DMS79 treated with DMSO at 0.1 percent for 48 hours (cell line): ENCODE measurements at places on chromosomes 2 and 18.

DNA sequence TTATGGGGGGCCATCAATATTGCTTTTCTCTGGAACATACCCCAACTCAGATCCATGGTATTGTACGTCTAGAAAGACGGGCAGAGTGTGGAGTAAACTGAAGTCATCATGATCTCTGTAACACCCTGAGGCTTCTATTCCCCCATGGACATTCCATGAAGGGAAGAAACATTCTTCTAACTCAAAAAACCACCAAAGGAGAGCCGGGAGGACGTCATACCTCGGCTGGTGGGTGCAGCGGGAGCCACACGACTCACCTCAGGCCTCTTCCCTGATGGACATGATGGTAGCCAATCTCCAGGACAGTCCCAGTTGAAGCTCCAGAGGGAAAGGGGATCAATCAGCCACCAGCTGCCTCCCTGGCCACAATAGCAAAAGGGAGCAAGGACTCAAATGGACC lies 127.3 kb downstream of the MREG start:
- no peak for DNase-seq

DNA sequence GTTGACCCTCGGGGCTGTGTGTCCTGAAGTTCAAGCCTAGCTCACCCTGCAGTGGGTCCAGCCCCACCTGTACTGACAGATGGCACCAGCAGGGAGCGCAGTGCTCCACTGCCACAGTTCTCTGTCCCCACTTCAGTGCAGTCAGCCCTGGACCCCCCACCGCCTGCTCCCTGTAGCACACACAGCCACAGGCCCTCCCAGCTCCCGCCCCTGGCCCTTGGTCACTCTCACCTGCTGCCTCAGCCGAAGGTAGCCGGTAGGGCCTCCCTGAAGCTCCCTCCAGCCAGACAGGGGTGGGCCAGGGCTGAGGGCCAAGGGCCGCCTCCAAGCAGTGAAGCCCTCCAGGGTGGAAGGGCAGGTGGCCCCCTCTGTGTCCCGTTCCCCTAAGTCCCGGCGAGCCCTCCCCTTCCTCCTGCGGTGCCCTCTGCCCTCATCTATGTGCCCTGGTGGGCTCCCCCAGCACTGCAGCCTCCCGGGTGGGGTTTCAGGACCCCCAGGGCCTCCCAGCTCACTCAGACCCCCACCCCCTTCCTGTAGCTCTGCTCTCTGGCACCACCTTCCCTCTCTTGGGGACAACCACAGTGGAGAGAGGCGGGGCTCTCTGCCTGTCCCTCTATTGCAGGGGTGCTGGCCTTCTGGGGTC lies 10.8 kb upstream of the ALPP start:
- DNase-seq = no peak

DNA sequence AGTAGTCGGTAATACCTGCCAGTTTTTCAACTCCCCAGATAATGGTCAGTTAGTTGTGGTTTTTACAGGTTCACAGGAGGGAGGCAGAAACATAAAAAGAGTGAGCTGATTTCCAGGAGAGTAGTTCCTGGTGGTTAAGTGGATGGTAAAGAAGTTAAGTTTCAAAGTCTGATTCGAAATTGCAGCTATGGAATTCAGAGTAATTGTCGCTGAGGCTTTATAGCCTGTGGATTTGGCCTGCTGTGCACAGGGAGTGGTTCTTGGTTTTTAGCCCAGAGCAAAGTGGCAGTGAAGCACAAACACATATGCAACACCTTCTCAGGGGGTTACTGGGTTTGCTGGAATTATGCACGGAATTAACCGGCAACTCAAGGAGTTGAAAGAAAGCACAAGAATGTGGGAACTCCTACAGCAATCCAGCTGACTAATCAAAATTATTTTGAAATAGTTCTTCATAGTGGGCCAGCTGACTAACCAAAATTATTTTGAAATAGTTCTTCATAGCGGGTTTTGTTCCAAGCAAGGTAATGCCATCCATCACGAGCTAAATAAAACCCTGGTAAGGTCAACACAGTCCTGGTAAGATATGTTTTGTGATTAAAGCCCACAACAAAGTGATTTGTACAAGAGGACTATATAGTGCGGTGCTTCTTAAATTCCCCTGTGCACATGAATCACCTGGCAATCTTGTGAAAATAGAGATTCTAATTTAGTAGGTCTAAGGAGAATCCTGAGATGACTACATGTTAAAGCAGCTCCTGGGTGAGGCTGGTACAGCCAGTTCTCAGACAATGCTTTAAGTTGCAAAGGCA lies 94.4 kb downstream of the SGPP2 start:
- DNase-seq = no peak

GRCh38 chr18:63905361-63905760 lies 2.4 kb upstream of the SERPINB10 start:
- no peak for DNase-seq

DNA sequence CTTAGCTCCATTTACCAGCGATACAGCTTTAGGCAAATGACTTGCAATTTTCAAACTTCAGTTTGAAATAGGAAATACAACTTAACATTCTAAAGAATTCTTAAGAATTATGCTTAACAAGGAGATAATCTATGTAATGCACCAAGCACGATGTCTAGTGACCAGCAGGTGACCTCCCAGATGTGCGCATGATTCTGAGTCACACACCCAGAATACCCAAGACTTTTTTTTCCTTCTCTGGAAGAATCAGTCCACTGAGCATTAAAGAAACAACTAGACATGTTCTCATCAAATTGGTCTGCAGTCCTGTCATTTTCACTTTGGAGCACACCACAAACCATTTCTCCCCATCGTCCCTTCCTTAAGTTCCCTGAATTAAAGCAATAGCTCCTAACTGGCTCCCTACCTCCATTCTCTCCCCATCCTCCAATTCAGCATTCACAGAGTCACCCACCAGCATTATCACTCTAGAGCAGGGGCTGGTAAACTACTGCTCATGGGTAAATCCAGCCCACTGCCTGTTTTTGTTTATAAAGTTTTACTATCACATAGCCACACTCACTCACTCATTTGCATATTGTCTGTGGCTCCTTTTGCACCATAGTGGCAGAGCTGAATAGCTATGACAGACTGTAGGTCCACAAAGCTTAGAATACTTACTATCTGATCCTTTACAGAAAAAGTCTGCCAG lies 13.2 kb downstream of the EVA1A start:
- no peak for DNase-seq

DNA sequence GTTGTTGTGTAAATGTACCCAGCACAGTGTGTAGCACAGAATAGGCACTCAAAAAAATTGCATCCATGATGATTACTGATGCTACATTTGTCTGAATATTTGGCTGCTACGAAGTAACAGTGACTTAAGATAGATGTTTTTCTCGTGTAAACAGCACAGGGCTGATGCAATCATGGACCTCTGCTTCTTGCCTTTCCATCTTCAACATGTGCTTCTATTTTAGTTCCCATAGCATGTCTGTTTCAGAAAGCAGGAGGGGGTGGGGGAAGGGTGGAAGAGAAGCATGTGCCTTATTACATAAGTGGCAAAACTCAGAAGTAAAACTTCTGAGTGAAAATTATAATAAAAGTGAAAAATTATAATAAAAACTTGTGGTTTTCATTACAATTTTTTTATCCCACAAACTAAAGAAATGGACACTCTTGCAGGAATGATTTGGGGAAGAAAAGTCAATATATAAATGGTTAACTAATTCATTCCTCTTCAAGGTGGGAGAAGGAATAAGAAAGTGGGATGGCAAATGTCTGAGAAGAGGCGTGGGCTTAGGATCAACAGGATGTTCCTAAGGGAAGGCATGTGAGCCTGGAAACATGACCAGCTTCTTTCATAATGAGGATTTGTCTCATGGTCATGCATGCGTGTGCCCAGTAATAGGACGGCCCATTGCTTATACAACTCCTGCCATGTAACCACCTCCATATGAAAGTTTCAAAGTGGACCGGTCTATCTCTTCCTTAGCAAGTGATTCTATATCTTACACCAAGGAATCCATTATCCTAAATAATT lies 27.2 kb downstream of the CCBE1 start:
- DNase-seq = no peak

- no peak for DNase-seq
Observed at GRCh38 chr2:178229927-178230326, 35.6 kb downstream of the OSBPL6 start.

GRCh38 chr2:181025004-181025403 lies 44.6 kb downstream of the UBE2E3 start:
- DNase-seq = peak; percentile 96

DNA sequence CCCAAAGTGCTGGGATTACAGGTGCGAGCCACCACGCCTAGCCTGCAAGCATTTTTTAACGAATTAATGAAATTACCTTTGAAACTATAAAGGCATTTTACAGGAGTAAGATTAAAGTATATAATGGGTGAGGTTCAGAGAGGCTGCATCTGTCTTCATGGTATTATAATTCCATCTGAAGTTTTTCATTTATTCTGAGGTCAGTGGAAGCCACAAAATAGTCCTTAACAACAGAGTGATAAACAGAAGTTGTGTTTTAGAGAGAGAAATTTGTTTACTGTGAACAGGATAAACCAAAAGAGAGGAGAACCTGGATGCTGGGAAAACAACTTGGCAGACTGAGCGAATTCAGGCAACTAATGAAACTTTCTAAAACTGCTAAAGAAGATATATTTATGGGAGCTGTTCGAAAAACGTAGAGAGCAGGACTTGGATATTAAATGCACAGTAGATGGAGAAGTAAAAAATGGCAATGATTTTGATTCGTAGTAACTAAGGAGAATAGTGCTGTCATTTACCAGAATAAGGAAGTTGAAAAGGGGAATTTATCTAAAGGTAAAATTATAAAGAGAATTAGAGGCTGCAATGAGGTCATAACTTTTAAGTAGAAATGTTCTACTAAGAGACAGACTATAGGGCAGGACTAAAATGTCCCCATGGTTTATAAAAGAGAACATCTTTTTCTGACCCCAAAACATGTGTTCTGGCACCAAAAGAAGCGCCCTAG lies 37.9 kb upstream of the ITGA4 start:
- no peak for DNase-seq

GRCh38 chr2:109638795-109639194 lies 24.6 kb downstream of the SOWAHC start:
- DNase-seq = peak; percentile 83

DNA sequence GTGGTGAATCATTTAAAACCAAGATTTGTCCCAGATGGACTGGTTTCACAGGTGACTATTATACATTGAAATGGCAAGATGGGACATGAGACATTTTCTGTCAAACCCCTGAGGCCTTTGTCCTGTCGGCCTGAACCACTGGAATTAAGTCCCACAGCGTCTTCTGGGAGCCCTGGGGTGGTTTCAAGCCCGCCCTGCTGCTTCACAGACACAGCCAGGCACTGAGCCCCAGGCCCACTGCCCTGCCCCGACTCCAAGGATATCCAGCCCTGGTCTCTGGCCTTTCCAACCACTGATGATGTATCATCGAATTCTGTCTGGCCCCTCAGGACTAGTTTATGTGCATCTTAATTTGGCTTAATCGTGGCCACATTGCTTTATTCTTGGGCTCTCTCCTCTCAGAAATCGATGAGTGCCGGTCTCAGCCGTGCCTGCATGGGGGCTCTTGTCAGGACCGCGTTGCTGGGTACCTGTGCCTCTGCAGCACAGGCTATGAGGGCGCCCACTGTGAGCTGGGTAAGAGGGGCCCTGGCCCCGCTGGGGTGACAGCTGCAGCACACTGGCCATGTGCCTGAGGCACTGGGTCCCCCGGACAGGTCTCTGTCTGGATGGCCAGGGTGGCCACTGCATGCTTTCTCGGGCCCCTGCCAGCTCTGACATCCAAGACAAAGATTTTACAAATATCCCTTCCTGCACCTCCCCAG lies 39.5 kb downstream of the MTERF4 start:
- DNase-seq = no peak

DNA sequence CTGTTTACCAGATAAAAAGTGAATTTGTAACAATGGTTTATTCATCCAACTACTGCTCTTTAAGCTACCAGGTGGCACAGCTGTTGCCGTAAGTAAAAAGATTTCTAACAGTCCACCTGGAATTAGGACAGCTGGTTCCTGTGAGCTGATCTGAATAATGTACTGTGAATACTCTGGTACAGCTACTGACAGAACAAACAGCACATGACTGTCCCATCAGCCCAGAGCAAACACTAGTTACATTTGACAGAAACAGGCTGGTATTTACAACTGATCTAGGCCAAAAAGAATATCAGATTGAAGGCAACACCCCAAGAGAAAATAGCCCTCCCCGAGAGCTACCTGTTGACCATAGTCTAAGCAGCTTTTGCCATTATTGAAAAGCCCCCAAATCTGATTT lies 840.4 kb downstream of the CPS1 start:
- DNase-seq = no peak

DNA sequence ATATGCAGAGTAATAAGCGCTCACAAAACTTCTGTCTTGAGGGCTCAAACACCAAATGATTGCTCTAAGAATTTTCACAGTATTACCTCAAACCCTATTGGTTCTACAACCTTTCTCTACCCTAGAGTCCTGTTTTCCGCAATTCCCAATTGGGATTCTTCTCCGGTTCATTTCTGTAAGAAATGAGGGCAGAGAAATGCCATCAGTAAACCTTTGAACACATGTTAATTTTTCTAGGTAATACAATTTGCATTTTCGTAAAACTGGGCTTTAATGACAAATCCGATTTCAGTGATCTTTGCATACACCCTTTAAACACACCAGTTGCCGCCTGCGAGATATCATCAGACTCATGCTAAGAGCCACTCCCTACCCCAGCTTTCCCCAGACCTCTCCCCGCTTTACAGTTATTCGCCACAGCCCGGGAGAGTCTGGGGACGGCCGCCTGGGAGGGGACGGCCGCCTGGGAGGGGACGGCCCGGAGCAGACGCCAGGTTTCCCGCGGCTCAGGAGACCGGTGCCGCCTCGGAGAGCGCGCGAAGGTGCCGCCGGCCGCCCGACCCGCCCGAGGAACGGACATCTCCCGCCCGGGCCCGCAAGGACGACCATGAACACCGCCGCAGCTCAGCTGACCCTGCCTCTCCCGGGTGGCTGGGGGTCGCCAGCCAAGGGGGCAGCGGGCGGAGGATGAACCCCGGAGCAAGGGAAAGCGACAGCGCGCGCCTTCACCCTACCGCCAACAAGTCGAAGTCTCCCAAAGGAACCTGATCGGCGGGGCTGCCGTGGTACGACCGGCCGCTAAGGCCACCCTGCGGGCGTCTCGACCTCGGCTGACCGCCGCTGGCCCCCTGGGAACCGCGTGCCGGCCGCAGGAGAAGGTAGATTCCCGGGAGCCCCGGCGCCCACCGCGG lies 463 bp downstream of the SMC6 start:
- DNase-seq = peak; percentile 44

DNA sequence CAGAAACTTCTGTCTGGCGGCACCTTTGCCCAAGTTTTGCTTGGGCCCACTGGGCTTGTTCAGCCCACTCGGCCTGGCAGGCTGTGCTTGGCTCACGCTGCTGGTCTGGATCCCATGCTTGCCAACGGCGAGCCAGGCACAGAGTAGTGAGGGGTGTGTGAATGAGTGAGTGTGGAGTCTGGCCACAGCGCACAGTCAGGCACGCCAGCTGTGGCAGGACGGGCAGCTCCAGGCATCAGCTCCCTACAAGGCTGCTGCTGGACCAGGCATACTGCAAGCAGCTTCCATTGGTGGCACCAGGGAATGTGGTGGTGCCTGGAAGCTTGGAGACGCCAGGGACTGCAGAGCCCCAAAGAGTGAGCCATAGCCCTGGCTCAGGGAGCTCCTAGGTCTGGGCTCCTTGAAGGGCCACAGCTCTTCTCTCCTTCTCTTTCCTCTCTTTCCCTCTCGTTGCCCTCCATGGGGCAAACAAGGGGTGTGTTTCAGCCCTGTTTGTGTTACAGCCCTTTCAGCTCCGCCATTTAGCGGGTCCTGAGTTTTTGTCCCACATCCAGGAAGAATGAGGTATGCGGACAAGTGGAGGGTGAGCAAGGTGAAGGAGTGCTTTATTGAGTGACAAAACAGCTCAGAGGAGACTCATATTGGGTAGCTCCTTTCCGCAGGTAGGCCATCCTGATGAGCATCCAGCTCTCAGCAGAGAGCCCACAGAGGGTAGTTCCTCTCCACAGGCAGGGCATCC lies 73.0 kb downstream of the AGPS start:
- DNase-seq = no peak
